ENCODE measurements at places on chromosomes 13 and 19. TPM values are rescaled to one million over a fixed set of nuclear protein-coding genes. Genes with fewer than 3 reads are reported as not detected.

DNA sequence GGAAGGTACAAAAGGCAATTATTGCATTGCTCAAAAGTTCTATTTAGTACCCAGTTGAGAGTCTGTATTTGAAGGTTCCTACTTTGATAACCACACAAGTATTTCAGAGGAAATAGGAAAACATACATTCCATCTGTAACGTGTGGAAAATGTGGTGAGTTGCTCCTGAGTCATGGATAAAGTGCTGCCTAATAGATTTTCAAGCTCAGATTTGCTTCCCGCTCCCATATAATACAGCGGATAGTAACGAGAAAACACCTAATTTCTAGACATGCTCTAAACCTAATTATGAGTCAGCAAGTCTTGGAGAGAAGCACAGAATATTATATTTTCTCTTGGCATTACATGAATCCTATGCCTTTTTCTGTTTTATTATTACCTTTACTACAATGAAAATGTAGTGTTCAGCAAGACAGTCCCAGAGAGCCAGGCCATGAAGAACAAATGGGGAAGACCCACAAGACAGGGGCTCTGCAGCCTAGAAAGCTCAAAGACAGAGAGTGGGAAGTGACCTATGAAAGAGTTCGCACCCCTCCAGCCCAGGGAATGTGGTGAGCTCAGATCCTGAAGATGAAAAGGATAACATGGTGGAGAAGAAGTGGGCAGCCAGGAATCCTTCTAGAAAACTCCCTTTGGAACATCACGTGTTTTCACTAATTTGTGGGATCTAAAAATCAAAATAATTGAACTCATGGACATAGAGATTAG is 116.1 kb downstream of the STARD13 start:
- no peaks in the 10 kb centered on the region for H3K4me1 ChIP-seq
- DNase-seq: no peak
- no peaks in the 10 kb centered on the region for H3K27me3 ChIP-seq
- H3K36me3 ChIP-seq: no peaks in the 10 kb centered on the region

DNA sequence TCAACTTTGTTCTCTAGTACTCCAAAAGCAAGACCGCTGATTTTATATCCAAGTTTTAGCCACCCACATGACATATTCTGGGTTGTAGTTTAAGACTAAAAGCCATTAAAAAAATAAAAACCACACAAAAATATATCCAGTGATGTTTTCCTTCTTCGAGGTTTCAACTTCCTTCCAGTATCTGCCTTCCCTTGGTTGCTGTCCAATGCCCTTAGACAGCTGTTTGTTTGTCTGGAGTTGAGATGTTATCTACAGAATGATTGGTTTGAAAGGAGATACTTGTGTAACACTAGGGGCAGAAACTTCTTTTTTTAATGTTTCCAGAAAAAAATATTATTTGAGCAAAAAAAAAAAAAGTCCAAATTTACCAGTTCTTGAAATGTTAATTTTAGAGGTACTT is 591.5 kb upstream of the PCDH9 start:
- no peaks in the 10 kb centered on the region for H3K27me3 ChIP-seq
- no peaks in the 10 kb centered on the region for H3K36me3 ChIP-seq
- H3K4me1 ChIP-seq: no peaks in the 10 kb centered on the region
- no peak for DNase-seq

DNA sequence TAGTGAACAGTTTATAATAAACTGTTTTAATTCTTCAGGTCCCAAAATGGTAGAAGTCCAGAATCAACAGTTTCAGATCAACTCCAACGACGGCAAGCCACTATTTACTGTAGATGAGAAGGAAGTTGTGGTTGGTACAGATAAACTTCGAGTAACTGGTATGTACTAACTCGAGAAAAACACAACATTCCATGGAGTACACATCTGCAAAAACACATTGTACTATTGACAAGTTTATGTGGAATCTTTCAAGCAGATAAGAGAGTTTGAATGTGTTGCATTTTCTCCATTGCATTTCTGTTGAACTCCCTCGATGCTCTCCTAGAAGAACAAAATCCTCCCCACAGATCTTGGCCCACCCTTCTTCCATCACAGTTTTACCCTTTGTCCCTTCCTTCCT is 98.5 kb downstream of the SGCG start:
- H3K4me1 ChIP-seq: no peaks in the 10 kb centered on the region
- no peaks in the 10 kb centered on the region for H3K27me3 ChIP-seq
- no peak overlapping the region for H3K27ac ChIP-seq
- no peak for DNase-seq

- H3K4me3 ChIP-seq: no peak overlapping the region
- no peaks in the 10 kb centered on the region for H3K36me3 ChIP-seq
- no peaks in the 10 kb centered on the region for H3K27me3 ChIP-seq
- DNase-seq: no peak
- no peaks in the 10 kb centered on the region for H3K4me1 ChIP-seq
These were observed 75.9 kb upstream of the RNF113B start for GRCh38 chr13:98252931-98253470.

- no peak overlapping the region for H3K27ac ChIP-seq
- no peak overlapping the region for H3K4me3 ChIP-seq
- no peaks in the 10 kb centered on the region for H3K27me3 ChIP-seq
- H3K4me1 ChIP-seq: no peaks in the 10 kb centered on the region
- no peaks in the 10 kb centered on the region for H3K36me3 ChIP-seq
These were observed 7.5 kb upstream of the GJA3 start for GRCh38 chr13:20168396-20168795.

- no peak for DNase-seq
- no peak overlapping the region for H3K4me3 ChIP-seq
- H3K27ac ChIP-seq: no peak overlapping the region
- H3K4me1 ChIP-seq: no peaks in the 10 kb centered on the region
- no peaks in the 10 kb centered on the region for H3K27me3 ChIP-seq
These were observed 25.5 kb downstream of the SPTBN4 start for GRCh38 chr19:40492274-40492673.

- no peaks in the 10 kb centered on the region for H3K27me3 ChIP-seq
- no peaks in the 10 kb centered on the region for H3K36me3 ChIP-seq
- no peak overlapping the region for H3K27ac ChIP-seq
- DNase-seq: no peak
These were observed 203.4 kb downstream of the NDFIP2 start for GRCh38 chr13:79684371-79684770.

GRCh38 chr19:56403261-56403660 is 871 bp upstream of the ZNF583 start:
- no peaks in the 10 kb centered on the region for H3K36me3 ChIP-seq
- H3K27ac ChIP-seq: peak overlapping the region; percentile 91
- no peaks in the 10 kb centered on the region for H3K27me3 ChIP-seq

GRCh38 chr13:111186305-111186935 is 71.3 kb downstream of the ARHGEF7 start:
- no peaks in the 10 kb centered on the region for H3K4me1 ChIP-seq
- DNase-seq: no peak
- no peaks in the 10 kb centered on the region for H3K27me3 ChIP-seq
- no peaks in the 10 kb centered on the region for H3K36me3 ChIP-seq
- no peak overlapping the region for H3K27ac ChIP-seq

GRCh38 chr19:5947435-5947834 is 30.5 kb downstream of the RANBP3 start:
- H3K27me3 ChIP-seq: no peaks in the 10 kb centered on the region
- H3K4me1 ChIP-seq: no peaks in the 10 kb centered on the region
- H3K27ac ChIP-seq: peak overlapping the region; percentile 66
- H3K36me3 ChIP-seq: no peaks in the 10 kb centered on the region

DNA sequence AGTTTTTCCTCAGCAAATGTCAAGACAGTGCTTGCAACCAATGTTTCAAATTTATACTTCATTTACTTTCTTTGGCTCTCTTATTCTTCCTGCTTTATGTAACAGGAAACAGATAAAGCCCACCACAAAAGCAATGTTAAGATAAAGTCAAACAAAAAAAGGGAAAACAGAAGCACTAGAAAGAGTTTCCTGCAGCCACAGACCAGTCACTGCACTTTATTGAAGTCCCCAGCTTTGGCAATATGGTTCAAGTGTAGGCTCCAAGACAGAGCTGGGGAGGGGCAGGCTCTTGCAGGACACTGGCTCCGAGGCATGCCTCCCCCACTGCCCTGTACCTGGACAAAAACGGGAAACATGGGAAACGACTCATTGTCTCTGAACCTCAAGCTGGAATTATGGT is 15.3 kb upstream of the CDC16 start:
- no peaks in the 10 kb centered on the region for H3K27me3 ChIP-seq
- H3K27ac ChIP-seq: no peak overlapping the region
- no peaks in the 10 kb centered on the region for H3K36me3 ChIP-seq
- no peak for DNase-seq

GRCh38 chr13:23436680-23437079 is 3.2 kb upstream of the SACS start:
- H3K27me3 ChIP-seq: no peaks in the 10 kb centered on the region
- no peak overlapping the region for H3K27ac ChIP-seq
- no peak overlapping the region for H3K4me3 ChIP-seq
- no peaks in the 10 kb centered on the region for H3K36me3 ChIP-seq
- H3K4me1 ChIP-seq: no peaks in the 10 kb centered on the region
- no peak for DNase-seq

GRCh38 chr13:26867451-26868091 is 107.0 kb upstream of the GPR12 start:
- no peak overlapping the region for H3K27ac ChIP-seq
- no peaks in the 10 kb centered on the region for H3K27me3 ChIP-seq
- no peaks in the 10 kb centered on the region for H3K36me3 ChIP-seq

DNA sequence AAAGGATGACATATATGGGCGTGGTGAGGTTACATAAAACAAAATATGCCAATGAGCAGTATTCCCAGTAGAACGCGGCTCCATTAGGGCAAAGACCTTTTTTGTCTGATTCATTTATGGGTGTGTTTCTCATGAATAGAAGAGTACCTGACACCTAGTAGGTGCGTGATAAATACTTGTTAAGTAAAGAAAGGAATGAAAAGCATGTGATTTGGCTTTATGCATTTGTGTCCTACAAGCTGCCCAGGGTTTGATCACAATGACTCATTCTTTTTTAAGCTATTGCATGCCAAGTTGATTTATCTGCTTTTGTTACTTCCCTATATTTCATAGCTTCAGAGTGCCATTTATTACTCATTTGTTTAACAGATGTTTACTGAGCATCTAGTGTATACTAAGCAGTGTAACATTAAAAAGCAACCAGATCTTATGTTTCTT is 19.1 kb upstream of the KCTD4 start:
- no peaks in the 10 kb centered on the region for H3K4me1 ChIP-seq
- no peaks in the 10 kb centered on the region for H3K36me3 ChIP-seq
- H3K27me3 ChIP-seq: no peaks in the 10 kb centered on the region
- no peak overlapping the region for H3K4me3 ChIP-seq

SH2D3A gene
- total RNA-seq: 44.3 TPM

SHANK1 gene
- total RNA-seq: 0.29 TPM

URI1 gene
- 41.4 TPM for total RNA-seq

Measured in colonic mucosa (tissue), 4 donors.